Hematopoietic multipotent progenitor cell treated with erythropoietin and hydrocortisone succinate and interleukin-3 and kit ligand, for 4 days (in vitro differentiated cells): ENCODE measurements at places on chromosomes 3 and 15.

DNA sequence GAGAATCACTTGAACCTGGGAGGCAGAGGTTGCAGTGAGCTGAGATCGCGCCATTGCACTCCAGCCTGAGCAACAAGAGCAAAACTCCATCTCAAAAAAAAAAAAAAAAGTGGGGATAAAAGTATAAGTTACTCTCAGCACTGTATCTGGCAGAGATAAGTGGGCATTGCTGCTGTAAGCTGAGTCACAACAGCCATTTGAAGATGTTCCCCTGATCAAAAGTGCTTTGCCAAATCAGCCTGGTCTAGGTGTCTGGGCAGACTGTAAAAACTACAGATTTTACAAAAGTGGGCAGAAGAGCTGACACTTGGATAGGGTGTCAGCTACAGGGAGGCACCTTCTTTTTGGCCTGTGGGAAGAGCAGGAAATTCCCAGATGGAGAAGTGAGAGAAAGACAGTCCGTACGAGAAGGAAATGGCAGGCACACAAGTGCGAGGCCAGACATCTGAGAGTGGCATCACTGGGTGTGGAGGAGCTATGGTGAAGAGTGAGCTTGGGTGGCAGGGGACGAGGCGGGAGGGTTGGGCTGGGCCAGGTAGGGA is 78.5 kb downstream of the TRAK1 start:
- peak; percentile 49 for DNase-seq

- DNase-seq, result no peak
Measured at GRCh38 chr3:21751886-21752285, 876 bp upstream of the ZNF385D start.

- DNase-seq, result peak; percentile 96
Measured at GRCh38 chr3:152909180-152909883, 74.4 kb downstream of the P2RY1 start.

GRCh38 chr3:160413613-160414248 is 14.3 kb downstream of the SMC4 start:
- peak; percentile 91 for DNase-seq

DNA sequence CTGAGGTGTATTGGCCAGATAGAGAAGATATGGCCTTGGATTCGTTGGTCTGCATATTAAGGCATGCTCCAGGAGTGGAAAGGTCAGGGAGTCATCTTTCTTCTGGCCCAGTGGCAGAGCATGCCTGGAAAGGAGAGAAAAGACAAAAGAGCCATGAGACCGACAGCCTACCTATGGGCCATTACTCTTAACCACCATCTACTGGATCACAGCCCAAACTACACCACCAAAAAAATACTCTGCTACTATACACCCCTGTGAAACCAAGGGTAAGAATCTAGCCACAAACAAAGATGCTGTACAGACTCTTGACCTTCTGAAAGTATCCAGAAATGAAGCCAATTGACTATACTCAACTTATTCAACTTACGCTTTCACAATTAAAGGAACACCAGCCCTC is 96.1 kb upstream of the PLSCR5 start:
- no peak for DNase-seq

GRCh38 chr3:149792452-149793270 is at the start of gene ANKUB1:
TSS of gene ANKUB1 (minus strand) at chr3:149792554. CDS start at chr3:149792366, 188 bp downstream.
- DNase-seq, result no peak

DNA sequence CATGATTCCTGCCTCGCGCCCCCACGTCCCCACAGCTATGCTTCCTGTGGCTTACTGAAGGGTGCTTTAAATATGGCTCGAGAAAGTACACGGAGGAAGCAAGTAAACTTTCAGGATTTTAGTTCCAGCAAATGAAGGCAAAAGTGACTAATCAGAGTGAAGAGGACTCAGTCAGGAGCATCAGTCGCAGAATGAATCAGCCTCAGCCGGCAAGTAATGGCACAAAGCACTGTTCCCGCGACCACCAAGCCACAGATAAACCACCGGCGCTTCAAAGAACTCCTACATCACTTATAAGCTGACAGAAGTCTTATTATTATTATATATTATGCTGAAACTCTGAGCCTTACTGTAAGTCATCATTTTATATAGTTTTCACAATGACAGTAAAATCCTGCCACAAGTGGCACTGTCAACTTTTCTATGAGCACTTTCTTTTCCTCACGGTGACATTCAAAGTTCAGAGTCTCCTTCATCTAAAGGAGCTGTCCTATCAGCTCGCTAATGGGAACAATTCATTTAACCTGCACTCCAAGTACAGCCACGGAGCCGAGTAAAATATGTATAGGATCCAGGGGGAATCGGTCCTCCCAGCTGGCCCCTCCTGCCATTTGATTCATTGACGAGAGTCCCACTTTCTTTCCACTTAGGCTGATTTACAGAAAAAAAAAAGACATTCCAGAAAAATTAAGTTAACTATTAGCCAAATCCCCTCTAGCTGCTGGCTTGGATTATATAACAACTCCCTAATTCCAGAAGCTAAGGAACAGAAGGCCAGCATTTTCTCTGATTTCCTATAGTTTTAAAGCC is 217.0 kb upstream of the ICE2 start:
- DNase-seq, result no peak

GRCh38 chr3:171290680-171291079 is 169.5 kb downstream of the TNIK start:
- no peak for DNase-seq

DNA sequence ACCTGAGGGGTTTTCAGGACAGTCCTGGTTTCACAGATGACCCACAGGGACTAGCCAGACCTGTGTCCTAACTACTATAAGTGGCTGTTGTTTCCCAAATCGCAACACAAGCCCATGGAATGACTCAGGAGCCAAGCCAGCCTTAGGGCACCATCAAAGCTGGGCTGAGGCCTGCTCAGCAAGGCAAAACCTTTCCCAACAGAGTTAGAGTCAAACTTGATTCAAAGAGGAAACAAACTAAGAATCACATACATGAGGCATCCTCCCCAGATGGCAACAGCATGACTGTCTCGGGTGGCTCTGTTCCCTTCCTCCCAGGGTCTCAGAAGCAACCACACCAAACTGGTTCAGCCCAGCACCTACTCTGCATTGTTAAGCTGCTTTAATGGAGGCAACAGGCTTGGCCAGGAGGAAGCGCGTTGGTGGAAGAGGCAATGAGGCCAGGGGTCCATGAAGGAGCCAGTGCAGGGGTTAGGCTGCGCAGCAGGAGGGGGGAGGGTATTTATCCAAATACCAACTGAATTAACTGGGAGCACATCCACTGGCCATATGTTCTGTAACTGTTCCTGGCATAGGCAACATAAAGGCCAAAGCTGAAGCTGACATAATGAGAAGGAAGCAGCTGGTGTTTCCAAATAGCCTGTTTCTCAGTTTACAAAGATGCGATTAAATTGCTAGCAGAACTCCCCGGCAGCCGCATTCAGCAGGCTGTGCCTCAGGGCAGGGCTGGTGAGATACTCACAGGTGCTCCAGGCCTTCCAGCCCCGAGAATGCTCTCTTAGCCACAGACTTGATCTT is 102.4 kb downstream of the LRIG1 start:
- no peak for DNase-seq

GRCh38 chr3:172153335-172153861 is 114.0 kb downstream of the FNDC3B start:
- peak; percentile 69 for DNase-seq

DNA sequence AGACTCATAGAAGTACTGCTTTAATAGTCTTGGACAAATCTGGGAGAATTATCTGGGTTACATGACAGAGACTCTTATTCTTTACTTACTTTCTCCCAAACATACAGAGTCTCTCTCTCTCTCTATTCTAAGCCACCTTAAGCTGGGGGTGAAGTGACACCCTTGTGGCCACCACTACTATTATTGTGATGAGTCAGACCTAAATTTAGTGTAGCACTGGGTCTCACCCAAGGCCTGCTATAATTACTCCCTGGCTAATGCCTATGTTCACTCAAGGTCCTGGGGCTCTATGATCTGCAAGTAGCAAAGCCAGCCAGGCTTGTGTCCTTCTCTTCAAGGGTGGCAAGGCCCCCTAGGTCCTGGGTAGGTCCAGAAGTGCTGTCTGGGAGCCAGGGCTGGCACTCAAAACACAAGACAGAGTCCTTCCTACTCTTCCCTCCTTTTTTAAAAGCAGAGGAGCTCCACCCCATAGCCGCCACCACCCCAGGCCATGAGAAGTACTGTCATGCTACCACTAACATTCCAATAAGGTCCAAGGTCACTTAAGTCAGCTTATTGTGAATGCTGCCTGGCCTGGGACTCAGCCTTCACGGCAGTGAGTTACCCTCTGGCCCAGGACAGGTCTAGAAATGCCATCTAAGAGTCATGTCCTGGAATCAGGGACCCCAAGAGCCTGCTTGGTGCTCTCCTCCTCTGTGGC is 183.6 kb downstream of the POLQ start:
- DNase-seq, result no peak

DNA sequence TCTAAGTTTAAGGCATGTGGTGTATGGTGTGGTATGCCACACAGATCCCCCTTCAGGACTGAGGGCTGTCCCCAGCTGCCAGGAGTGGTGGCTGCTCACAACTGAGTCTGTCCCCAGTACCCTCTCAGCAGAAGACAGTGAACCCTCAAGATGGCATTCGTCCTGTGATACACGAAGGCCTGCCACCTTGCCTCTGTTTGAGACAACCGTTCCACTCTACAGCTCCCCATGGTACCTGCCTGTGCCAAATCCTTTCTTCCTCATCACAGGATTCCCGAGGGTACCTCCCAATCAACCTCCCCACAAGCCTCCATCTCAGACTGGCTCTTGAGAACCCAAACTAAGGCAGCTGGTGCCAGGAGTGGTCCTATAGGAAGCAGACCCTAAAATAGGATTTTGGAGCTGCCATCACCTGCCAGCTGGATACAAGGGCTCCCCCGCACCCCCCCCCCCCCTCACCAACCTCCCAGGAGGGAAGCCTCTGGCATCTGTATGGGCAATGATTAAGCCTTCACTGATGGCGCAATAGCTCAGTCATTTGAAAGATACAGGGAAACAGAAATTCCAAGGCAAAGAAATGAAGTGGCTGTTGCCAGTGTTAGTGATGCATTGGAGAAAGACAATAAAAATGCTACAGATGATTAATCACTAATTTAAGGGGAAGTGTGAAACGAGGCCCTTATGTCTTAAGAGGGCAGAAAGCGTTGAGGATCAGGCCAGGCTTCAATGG is 230.0 kb upstream of the LYSMD4 start:
- no peak for DNase-seq

- no peak for DNase-seq
Measured at GRCh38 chr15:83955806-83956265, 279.7 kb upstream of the GOLGA6L4 start.

- DNase-seq, result no peak
Measured at GRCh38 chr3:116265976-116266584, 179.2 kb downstream of the LSAMP start.

DNA sequence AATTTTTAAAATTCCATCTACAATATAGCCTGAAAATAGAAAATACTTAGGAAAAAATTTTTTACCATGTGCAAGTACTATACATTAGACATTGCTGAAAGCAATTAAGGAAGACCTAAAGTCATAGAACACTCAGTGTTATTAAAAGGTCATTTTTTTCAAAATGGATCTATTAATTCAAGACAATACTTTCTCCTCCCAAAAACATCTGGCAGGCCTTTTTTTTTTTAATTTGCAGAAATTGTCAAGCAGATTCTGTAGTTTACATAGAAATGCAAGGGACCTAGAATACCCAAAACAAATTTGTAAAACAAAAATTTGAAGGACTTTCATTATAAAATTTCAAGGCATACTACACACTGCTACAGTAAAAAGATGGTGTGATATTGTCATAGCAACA is 238.4 kb upstream of the VEPH1 start:
- no peak for DNase-seq

- no peak for DNase-seq
Measured at GRCh38 chr15:95440712-95441111, 889.8 kb upstream of the NR2F2 start.

GRCh38 chr15:92365906-92366305 is 27.8 kb upstream of the ST8SIA2 start:
- DNase-seq, result no peak

- no peak for DNase-seq
Measured at GRCh38 chr3:128447561-128448013, 19.1 kb downstream of the DNAJB8 start.

DNA sequence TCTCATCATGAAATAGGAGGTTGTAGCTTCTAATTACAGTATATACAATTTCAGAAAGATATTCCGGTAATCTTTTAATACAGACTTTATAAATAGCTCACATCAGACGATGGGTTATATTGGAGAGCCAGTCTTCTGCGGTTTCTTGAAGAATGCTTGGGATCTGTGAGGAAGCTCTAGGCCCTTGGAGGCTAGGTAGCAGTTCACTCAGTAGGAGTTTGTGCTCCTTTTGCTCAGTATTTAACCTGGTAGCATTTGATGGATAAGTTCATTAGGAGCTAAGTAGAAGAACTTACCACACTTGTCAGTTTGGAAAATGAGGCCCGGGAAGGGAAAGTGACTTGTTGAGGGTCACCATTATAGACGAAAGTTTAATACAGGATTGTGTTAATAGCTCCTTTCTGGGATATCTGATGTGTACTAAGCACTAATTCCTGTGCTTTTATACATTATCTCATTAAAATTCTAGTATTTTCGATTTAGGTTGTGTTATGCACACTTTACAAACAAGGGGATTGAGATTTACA is 2.8 kb downstream of the FNDC3B start:
- no peak for DNase-seq

DNA sequence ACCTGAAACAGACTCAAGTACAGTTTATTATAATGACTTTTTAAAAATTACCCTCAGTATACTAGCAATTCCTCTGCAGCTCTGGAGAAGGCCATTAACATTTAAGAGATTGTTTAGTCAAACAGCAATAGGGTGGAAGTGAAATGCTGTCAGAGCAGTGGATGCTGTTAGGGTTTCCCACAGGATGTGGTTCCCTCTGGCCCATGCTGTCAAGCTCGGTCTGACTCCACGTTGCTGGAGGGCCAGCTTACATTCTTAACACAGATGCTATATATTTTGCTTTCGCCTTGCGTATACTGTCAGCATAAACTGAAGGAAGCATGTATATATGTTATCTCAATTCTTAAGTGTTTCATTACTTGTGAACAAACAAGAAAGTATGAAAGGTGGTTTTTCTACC is 231.1 kb upstream of the COL8A1 start:
- no peak for DNase-seq

DNA sequence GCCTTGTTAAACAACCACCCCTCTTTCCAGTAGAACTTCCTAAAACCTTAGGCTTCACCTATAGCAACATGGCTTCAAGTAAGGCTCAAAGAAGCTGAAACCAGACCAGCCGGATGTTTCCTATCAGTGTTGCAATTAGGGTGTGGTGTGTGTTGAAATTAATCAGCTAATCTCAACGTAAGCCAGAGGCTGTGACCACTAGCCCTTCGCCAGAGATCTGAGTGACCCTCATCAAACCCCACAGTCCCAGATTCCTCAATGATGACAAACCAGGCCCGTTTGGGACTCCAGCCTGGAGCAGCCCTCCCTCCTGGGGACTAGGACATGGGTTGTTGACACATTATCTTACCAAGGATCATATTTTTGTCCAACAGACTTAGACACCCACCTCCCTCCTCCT is 27.3 kb downstream of the CYP11A1 start:
- peak; percentile 73 for DNase-seq

GRCh38 chr3:158269942-158270341 is 160.1 kb downstream of the RSRC1 start:
- DNase-seq, result no peak

- DNase-seq, result no peak
Measured at GRCh38 chr3:86653661-86654205, 337.2 kb downstream of the VGLL3 start.

GRCh38 chr3:15313461-15313860 is 18.9 kb downstream of the SH3BP5 start:
- DNase-seq, result no peak

- no peak for DNase-seq
Measured at GRCh38 chr3:181174022-181174421, 184.5 kb upstream of the DNAJC19 start.

- DNase-seq, result no peak
Measured at GRCh38 chr15:49015896-49016295, 30.4 kb downstream of the SECISBP2L start.
